Pancreas (tissue), 10 donors: ENCODE measurements at places on chromosomes 7 and 10.

- no peak for DNase-seq
These were observed 250.9 kb upstream of the MKLN1 start for GRCh38 chr7:131076711-131077181.

GRCh38 chr7:50674896-50675835, 107.5 kb downstream of the GRB10 start:
- DNase-seq: no peak

- DNase-seq: no peak
These were observed 307.3 kb downstream of the CAMK1D start for GRCh38 chr10:12656518-12657142.

- DNase-seq: no peak
These were observed 718.2 kb upstream of the PCDH15 start for GRCh38 chr10:55519264-55519663.

DNA sequence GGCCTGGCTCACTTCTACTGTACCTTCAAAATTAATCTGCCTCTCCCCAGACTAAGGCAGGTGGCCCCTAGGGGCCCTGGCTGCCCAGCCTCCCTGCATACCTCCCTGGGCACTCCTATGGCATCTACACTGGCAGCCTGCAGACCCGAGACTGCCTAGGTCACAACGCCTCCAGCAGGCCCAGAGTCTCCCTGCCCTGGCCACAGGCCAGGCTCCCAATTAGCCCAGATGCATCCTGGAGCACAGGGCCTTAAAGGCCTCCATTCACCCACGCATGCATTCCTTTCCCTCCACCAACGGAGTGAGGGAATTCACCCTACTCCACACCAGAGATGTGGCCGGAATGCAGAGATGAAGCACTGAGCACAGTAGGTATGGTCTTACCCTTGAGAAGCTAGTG, 1.9 kb downstream of the CHAT start:
- DNase-seq: no peak

DNA sequence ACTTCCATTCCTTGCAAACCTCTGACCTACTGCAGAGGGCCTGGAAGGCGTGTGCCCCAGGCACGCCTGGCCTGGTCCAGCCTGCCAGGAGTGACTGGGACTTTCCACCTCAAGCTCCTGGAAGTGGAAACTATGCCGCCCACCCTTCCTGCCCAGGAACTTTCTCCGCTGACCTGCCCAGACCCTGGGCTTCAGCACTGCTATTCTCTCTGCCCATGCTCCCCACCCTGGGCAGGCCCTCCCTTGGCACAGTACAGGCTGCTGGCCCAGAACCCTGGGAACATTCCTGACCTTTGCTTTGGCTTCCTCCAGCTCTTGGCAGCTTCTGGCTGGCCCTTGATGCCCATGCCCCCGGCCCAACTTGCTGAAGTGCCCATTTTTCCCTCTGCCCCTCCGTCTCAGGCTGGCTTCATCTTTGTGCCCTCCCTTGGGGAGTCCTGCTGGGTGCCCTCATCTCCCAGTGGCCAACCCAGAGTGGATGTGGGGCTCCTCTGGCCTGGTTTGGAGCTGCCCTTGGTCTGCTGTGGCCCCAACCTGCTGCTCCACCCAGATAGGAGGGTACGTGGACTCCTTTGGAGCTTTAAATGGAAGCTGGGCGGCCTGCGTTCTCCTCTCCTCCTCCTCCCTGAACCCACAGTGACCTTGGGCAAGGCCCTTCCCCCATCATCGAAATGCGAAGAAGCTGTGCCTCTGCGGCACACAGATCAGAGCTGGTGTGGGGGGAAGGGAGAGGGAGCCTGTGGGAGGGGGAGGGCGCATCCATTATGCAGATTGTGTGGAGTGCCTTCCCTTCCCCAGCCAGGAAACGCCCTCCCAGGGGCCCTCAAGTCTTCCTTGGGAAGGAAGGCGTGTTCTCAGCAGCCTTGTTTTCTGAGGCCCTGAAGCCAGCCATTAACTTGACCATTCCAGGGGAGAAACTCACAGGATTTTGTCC, 3.4 kb downstream of the MMRN2 start:
- DNase-seq: no peak

DNA sequence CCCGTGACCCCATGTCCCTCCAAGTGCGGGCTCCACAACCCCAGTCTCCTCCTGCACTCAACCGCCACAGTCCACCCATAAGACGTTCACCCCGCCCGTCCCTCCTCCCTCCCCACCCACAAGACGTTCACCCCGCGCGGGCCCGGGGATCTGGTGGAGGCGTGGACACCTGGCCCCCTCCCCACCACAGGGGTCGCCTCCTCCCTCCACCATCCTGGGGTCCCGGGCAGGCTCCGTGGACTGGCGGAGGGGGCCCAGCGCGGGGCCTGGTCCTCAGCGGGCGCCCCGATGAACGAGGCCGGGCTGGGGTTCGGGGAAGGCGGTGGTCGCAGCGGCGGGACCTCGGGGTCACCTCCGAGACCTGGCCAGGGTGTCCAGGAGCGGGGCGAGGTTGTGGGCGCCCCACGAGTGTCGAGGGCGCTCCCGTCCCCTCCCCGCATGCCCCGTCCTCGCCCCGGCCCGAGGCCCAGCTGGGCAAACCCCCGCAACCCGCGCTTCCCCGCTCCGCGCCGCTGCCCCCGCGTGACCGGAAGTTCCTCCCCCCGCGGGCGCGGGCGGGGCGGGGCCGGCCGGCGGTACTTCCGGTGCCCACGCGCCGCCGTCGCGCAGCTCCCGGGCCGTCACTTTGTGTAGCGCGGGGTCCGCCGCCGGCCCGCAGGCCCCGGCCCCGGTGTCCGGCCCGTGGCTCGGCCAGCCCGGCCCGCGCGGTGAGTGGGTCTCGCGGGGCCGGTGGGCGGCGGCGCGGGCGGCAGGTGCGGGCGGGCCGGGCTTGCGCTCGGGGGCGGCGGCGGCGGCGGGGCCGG, at the start of gene ZNF316:
Gene ZNF316, plus strand, starts transcription at position 578 of the 803 bp plus-strand sequence. CDS start 5,092 bp downstream, outside the sequence.
- peak; percentile 86 for DNase-seq

DNA sequence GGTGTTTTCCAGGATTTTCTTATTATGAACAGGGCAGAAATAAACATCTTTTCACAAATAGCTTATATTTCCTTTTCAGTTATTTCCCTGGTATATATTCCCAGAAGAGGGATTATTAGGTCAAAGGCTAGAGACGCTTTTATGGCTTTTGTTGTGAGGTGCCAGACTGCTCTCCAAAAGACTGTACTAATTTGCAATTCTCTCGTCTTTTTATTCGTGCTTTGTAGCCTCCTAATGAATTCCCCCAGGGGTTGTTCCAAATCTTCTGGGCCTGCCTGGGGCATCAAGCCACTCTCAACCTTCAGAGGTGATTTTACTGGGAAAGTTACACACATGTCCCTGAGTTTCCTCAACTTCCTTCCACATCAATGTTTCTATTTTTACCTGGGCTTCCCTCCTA, 34.0 kb upstream of the R3HCC1L start:
- DNase-seq: no peak

DNA sequence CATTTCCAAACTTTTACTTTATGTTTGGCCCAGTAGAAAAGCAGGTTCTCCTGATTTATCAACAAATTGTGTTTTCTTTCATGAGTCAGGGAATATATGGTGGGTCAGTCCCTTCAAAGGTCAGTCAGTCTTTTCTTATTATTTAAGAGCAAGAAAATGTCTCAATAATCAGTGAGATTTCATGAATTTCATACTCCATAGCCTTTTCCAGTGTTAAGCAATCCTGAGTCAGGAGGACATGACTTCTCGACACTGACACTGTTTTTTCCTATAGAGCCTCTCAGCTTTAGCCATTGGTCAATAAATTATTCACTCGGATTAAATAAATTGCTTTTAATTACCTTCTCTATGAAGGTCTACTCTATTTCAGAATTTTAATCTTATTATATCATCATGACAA, 334.5 kb downstream of the SORCS1 start:
- DNase-seq: no peak

GRCh38 chr7:628402-628763, 98.1 kb upstream of the DNAAF5 start:
- DNase-seq: no peak
